Stimulated activated memory B cell treated with anti-CD40 and anti-IgM and Interleukin-4, amounts not matched to agents 10 μg/mL and 1 μg/mL and 100 μg/mL, for 72 hours (primary cell): ENCODE measurements at places on chromosomes 2 and 18.

DNA sequence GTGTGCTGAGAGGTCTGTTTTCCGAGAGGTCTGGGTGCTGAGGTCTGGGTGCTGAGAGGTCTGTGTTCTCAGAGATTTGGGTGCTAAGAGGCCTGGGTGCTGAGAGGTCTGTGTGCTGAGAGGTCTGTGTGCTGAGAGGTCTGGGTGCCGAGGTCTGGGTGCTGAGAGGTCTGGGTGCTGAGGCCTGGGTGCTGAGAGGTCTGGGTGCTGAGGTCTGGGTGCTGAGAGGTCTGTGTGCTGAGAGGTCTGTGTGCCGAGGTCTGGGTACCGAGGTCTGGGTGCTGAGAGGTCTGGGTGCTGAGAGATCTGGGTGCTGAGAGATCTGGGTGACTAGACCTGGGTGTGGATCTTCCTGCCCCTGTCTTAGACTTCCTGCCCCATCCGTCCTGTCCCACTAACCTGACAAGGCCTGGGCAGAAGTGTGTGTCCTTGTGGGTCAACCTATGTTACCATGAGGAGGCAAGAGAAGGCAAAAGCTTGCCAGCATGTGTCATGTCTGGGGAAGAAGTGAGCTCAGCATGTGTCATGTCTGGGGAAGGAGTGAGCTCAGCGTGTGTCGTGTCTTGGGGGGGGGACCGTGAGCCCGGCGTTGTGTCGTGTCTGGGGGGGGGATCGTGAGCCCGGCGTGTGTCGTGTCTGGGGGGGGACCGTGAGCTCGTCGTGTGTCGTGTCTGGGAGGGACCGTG is 69.3 kb downstream of the KCNG2 start:
- ATAC-seq = no peak

GRCh38 chr2:36371070-36371874 is 15.7 kb downstream of the CRIM1 start:
- ATAC-seq = no peak

DNA sequence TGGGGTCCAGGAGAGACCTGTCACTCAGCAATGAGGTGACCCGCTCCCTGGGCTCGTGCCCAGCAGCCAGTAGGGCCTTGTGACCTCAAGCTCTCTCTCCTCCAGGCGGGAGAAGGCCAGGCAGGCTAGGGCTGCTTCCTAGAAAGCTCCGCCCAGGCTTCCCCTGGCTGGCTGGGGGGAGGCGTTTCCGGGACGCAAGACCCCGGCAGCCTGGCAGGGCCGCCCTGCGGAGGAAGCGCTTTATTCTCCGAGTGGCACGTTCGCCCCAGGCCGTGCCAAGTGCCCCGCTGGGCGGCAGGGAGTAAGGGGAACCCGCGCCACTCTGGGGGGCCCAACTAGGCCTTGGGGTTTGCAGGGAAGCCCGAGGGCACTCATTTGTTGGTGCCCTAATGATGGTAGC is 21.2 kb upstream of the EPAS1 start:
- ATAC-seq = no peak

DNA sequence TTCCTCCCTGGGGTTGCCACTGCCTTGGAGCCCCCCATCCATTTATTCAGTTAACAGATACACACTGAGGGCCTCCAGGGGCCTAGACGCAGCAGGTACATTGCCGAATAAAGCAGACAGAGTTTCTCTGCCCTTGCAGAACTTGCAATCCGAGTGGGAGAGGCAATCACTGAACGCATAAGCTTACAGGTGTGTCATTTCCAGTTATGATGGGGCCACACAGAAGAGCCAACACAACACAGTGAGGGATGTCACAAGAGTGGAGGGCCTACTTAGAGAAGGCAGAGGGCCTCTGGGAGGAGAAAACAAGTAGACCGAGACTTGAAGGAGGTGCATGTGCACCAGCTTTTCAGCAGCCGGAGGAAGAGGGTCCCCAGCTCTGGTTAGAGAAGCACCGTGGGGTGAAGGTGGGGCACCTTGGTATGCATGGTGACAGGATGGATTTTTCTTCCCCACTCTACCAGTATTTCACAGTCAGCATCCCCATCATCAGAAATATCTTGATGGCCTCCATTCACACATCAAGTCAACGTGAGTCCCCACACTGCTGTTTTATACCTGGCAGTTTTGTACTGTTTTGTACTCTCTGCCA is 150.9 kb downstream of the SMAD7 start:
- ATAC-seq = peak; percentile 13

GRCh38 chr2:45134014-45134413 is 124.8 kb upstream of the SIX2 start:
- ATAC-seq = no peak

DNA sequence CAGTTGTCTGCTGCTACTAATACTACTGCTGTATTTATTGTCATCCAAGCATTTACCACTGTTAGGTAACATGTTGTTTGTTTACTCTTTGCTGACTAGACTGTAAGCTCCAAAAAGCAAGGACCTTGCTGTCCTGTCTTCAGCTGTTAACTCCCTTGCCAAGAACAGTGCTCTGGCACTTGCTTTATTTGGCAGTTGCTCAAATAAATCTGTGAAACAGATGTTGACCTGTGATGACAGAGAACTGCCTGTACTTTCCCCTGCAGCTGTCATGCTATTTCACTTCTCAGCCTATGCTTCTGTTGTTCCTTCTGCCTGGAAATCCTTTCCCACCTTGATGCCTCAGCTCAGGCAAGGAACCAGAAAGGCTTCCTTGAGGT is 181.2 kb downstream of the ATAD2B start:
- ATAC-seq = no peak

DNA sequence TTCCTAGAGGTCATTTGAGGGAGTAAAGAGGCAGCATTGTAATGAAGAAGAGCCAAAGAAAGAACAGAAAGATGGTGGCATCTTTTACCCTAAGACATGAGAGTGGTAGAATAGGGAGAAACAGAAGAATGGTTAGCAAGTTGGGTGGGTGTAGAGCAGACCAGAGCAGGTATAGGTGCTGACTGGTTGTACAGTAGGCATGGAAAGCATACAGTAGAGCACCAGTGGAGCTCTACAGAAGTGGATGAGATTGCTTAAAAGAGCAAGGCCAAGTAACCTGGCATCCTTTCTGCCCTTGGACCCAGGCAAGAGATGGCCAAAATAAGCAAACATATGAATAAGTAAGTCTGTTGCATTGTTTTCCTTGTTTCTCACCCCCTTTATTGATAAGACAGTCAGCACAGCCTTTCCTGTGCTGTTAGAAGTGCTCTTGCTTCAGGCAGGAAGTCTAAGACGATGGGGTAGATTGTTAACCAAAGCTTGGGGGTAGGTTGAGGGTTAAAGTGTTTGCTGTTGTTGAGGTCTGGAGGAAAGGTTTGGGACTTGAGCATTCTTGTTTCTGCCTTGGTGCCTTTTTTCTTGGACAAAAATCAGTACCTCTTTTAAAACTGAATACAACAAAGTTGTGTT is 76.9 kb downstream of the DIS3L2 start:
- no peak for ATAC-seq

- ATAC-seq = no peak
Measured at GRCh38 chr2:102279391-102279735, 32.0 kb upstream of the IL1RL1 start.

- no peak for ATAC-seq
Measured at GRCh38 chr2:240930096-240930630, 24.0 kb downstream of the CROCC2 start.

GRCh38 chr18:37705016-37705415 is 139.4 kb upstream of the CELF4 start:
- no peak for ATAC-seq

- no peak for ATAC-seq
Measured at GRCh38 chr2:20597860-20598183, 53.1 kb downstream of the HS1BP3 start.

GRCh38 chr18:25100418-25100817 is 251.5 kb downstream of the ZNF521 start:
- ATAC-seq = no peak

DNA sequence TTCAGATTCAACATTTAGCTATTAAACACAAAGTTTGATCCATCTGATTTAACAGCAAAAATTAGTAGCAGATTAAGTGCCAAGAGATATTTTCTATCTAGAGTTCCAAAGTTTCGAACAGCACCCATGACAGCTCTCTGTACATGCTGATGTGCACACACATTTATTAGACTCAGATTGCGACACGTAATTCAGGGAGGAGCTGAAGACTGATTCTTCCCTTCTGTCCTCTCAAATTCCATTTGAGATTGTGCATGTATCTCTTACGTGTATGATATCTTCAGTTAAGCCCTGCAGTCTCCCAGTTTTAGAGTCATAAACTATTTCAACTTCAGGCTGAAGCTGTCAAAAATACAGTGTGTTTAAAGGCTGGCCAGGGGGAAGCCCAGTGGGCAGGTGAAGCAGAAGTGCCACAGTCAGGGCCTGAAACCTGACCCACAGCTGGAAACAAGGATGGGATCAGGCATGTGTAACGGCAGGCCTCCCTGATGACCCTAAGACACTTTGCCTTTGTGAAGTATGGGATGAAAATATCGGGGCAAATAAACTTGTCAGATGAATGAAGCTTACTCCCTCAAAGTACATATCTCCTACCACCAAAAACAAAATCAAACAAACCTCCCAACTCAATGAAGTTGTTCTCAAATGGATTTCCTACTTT is 30.6 kb downstream of the CYB5A start:
- ATAC-seq = no peak

DNA sequence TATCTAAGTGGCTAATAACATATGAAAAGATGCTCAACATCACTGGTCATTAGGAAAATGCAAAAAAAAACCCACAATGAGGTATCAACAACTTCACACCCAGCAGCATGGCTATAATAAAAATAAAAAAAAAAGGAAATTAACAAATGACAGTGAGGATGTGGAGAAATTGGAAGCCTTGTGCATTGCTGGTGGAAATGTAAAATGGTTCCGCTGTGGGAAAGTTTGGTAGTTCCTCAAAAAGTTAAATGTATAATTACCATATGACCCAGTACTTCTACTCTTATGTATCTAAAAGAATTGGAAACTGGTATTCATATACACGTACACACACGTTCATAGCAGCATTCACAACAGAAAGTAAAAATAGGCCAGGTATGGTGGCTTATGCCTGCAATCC is 15.5 kb upstream of the CACNB4 start:
- no peak for ATAC-seq

DNA sequence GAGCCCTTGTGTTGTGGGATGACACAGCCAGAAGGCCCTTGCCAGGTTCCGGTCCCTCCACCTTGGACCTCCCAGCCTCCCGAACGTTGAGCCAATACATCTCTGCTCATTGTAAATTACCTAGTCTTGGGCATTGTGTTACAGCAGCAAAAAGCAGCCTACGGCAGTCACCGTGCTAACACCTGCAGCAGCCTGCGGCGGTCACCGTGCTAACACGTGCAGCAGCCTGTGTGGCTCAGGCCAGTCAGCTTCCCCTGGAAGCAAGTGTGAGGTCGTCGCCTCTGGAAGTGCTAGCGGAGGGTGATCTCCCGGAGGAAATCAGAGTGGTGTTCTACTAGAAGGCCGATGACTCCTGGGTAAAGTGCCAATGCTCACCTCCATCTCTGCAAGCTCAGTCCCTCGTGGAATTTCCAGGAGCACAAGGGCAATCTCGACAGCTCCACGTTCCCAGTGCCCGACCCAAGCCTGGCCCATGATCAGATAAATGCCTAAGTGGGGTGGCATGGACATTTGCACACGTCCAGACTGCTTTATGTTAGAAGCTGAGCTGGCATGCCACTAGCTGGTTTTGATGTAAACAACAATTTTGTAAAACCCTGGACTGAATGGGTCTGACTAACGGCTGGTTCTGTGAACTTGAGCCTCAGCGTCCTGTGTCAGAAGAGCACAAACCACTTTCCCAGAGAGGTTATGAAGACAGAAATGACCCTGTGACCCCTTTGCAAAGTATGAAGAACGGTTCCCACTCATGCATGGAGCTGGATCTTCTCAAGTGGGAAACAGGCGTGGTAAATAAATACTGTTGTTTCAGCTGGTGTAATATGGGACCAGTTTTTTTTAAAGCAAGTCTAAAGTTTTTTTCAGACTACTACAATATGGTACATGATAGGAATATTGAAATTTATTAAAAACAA is 11.4 kb upstream of the CNDP1 start:
- no peak for ATAC-seq

GRCh38 chr2:74779587-74780135 is 54.3 kb upstream of the HK2 start:
- ATAC-seq = no peak

DNA sequence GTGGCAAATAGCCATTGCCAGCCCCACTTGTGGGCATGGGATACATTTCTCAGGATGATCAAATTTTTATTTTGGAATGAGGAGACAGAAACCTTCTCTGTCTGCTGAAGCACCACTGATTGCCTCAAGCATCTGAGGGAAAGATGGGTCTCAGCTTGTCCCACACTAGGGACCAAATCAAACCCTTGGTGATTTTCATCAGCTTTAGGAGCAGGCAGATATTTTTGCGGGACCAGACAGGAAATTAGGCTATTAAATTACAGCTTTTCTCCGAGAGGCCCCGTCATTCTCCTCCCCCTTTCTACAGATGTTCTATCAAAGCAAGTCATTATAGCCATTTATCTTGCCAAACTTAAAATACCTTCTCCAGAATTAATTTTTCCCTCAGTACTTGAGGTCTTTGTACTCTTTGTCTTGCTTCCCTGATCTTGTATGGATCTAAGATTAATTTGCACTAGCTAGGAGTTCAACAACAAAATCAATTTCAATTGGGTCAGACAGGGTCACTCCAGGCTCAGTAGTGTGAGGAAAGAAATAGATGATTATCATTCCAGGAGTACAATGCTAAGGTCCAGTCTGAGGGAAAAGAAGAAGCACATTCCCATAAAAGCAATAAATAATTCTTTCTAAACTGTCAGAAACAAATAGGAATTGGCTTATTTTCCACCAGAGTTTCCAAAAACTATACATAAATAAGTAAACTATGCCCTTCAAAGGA is 818.1 kb upstream of the SOX11 start:
- no peak for ATAC-seq
